Activated T-helper 9 cell treated with anti-CD3 and anti-CD28 coated beads, Interleukin-2, amount 50 U/mL, for 16 hours (primary cell): ENCODE measurements at places on chromosomes 7 and 10.

DNA sequence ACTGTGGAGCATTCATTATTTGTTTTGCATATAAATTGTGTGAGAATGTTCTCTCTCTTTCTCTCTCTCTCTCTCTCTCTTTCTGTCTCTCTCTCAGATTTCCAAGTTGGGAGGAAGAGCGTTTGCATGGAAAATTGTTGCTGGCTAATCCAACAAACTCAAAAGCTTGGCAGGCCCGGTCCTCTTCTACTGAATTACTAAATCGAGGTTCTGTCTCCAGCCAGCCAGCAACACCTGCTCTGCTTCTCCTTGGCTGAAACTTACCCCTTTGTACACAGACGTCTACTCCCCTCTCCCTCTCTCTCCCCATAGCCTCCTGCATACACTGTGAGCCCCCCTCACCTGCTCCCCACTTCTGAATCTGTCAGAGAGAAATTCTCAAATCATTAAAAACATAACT lies 996.4 kb upstream of the AUTS2 start:
- no peak for DNase-seq

DNA sequence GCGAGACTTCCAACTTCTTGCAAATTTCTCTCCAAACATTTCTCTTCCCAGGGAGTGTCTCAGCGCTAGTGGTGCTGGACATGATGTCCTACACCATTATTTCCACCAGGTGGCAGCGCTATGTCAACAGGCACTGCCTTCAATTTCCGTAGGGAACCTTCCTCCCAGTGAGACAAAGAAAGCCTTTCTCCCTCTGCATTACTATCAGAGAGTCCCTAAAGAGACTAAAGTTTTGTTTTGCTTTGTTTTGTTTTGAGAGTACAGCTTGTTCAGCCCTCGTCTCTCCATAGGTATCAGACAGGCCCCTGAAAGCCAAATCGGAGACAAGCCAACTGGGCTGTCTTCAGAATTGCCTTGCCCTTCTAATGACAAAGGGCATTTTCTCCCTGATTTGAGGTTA lies 44.2 kb upstream of the GGCT start:
- DNase-seq, result peak; percentile 7

- DNase-seq, result no peak
Measured at GRCh38 chr10:15046626-15047025, 2.9 kb downstream of the OLAH start.

DNA sequence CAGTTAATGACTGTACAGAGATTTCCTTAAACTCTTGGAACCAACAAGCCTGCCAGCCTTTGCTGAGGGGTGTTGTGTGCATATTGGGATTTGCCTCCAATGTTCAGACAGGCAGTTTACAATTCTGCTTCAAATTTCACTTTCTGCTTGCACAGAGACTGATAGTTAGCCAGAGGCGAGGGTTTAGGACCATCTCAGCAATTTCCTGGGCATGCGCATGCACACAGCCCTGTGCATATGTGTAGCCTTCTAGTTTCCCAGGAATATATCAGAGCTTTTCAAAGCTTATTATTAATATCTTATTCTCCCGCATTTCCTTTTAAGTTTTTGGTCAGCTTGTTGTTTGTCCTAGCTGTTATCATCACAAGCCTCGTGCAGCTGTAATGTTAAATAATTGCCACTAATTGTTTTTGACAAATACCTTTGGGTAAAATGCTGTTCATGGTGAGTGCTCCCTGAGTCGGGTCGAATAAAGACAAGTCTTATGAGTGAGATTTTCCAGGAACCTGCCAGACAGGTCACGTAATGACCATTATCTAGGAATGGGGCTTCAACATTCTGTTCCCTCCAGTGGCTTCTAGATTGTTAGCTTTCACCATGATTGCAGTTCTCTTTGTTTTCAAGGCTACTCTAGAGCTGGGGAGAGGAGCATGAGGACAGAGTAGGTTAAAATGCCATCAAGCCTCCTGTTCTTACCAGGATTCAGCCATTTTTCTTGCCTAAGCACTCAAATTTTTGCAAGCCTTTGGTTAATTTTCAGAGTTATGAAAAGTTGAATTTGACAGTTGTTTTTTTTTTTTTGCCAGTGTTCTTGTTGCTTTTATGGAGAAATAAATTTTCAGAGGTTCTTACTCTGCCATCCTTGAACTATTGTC lies 24.1 kb upstream of the DNAJC1 start:
- no peak for DNase-seq

DNA sequence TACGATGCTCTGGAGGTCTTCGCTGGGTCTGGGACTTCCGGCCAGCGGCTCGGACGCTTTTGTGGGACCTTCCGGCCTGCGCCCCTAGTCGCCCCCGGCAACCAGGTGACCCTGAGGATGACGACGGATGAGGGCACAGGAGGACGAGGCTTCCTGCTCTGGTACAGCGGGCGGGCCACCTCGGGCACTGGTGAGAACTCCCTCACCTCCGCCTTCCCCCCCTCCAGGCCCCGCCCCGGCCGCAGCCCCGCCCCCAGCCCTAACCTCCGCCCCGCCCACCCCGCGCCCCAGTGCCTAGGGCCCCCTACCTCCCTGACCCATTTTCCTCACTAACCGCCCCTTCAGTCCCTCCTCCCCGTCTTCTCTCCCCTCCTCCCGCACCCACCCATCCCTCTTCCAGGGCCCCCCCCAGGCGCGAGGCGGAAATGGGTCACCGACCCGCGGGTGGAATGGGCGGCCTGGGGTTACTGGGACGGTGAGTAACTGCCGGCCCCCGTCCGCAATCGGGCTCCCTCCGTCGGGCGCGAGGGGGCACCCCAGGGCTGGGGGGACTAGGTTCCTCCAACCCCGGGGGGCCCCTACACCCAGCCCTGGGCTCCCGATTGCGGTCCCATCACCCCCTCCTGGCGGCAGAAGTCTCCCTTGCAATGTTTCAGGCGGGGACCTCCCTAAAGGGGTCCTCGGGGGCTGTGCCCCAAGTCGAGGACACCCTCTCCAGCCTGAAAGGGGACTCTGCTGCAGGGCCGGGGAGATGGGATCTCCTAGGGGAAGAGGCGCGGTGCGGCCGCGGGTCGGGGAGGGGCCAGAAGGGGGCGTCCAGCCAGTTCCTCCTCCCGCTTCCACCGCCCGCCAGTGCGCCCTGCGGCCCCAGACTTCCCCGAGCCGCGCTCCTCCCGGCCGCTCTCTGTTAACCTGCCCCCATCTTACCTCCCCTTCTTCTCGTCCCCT lies 2.1 kb downstream of the PCOLCE start:
- peak; percentile 68 for DNase-seq

DNA sequence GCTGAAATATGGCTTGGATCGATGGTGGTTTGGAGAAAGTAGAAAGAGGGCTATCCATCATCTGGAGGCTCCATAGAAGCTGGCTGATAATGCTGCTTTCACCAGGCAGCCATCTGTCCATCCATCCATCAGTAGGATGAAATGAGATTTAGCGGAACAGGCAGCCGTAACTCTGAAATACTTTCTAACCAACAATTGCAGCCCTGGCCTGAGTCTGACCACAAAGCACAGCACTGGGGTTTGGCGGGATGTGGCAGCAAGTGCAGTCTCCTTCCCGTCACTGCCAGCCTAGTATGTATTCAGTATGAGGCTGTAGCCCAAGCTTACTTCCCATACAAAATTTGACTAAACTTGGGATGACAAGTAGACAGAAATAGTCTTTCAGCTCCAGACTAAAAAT lies 38.0 kb downstream of the R3HCC1L start:
- DNase-seq, result no peak

GRCh38 chr7:13829231-13829630 lies 160.2 kb downstream of the ETV1 start:
- DNase-seq, result no peak

DNA sequence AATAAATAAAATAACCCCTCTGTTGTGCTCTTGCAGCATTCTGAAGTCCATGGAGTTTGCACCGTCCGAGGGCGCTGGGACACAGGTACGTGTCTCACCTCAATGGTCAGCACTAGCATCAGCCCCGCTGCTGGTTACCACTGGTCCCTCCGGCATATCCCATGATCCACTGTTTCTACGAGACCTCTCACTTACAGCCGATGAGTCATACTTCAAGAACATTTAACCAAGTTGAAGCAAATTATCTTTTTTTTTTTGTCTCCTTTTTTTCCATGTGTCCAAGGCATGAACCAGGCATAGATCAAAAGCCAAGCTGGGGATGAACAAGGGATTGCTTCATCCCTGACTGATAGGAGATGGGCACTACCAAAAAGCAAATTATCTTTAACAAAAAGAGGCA lies 92.9 kb upstream of the SH2B2 start:
- no peak for DNase-seq

GRCh38 chr7:64902806-64903721 lies at the start of gene ZNF273:
Gene ZNF273, plus strand, starts transcription at chr7:64903273. Its CDS starts 45 bp downstream, at chr7:64903318.
- peak; percentile 85 for DNase-seq

GRCh38 chr10:113080925-113081229 lies 130.8 kb downstream of the TCF7L2 start:
- DNase-seq, result no peak

DNA sequence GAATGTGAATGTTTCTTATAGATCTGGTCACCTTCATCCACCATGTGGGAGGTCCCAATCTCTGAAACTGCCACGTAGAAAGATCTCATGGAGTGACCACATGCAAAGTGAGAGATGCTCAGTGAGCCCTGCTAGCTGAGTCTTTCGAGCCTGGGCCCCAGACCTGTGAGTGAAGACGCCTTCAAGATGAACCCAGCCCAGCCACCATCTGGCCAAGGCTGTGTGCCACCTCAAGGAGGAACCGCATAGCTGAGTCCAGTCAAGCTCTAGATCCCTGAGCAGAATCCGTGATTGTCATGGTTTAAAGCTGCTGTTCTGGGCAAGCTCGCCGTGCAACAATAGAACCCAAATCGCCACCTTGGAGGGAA lies 20.2 kb upstream of the PPIF start:
- no peak for DNase-seq

GRCh38 chr10:128865436-128866195 lies 601.4 kb upstream of the MGMT start:
- no peak for DNase-seq

DNA sequence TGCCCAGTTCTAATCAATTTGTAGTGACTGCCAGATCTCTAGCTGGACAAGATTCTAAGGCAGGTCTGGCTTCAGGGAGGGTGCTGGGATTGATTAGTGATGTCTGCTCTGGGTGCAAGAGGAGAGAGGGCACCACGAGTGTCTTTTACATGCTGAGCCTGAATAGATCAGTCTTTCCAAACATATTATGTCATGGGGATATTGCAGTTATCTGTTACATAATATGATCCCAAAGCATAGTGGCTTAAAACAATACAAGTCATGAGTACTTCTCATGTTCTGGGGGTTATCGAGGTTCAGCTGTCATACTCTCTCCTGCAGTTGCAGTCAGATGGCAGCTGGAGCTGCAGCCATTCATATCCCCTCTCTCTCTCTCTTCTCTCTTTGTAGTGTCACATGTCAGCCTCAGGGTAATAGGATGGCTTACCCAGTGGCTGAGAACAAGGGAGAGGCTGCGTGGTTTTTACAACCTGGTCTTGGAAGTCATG lies 26.0 kb downstream of the SLC29A3 start:
- no peak for DNase-seq

DNA sequence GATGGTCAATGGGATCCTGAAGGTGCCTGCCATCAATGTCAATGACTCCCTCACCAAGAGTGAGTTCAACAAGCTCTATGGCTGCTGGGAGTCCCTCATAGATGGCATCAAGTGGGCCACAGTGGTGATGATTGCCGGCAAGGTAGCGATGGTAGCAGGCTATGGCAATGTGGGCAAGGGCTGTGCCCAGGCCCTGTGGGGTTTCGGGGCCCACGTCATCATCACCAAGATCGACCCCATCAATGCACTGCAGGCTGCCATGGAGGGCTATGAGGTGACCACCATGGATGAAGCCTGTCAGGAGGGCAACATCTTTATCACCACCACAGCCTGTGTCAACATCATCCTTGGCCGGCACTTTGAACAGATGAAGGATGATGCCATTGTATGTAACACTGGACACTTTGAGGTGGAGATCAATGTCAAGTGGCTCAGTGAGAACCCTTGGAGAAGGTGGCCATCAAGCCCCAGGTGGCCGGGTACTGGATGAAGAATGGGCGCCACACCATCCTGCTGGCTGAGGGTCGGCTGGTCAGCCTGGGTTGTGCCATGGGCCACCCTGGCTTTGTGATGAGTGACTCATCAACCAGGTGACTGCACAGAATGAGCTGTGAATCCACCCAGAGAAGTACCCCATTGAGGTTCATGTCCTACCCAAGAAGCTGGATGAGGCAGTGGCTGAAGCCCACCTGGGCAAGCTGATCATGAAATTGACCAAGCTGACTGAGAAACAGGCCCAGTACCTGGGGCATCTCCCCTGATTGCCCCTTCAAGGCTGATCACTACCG lies 63.0 kb upstream of the ANTXRL start:
- no peak for DNase-seq

DNA sequence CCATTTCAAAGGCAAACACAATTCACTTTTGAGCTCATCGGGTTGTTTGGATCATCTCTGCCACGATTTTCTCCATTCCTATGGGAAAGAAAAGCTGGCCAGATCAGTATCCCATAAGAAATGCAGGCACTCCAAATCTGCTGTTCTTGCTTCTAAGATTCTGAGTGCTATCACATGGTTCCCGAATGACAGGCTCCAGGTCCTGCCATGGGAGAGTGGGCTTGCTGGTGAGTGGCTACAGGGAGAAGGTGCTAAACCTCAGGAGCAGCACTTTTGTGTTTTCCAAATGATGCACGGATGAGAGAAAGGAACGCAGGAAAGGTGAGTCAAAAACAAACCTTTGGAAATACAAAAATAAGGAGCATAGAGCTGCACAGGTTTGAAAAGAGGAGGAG lies 32.1 kb downstream of the MTURN start:
- DNase-seq, result no peak

GRCh38 chr10:22042557-22043326 lies 39.2 kb upstream of the DNAJC1 start:
- no peak for DNase-seq

GRCh38 chr10:110447886-110448285 lies 49.8 kb upstream of the DUSP5 start:
- DNase-seq, result no peak

DNA sequence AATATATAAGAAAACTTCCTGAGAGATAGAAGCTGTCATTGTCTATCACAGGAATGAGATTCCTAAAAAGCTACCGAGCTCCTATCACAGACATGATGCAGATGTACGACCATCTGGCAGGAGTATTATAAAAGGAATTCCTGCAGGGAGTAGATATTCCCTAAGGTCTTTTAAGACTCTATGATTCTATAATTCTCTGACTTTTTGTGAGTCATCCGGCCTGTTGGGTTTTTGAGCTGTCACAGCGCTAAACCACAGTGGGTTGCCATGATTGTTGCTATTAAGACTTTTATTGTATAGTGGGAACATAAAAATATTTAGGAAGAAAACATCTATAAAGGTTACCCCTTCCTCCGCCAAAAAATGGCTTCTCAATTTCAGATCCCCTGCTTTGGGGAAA lies 223.4 kb downstream of the BMPER start:
- no peak for DNase-seq

DNA sequence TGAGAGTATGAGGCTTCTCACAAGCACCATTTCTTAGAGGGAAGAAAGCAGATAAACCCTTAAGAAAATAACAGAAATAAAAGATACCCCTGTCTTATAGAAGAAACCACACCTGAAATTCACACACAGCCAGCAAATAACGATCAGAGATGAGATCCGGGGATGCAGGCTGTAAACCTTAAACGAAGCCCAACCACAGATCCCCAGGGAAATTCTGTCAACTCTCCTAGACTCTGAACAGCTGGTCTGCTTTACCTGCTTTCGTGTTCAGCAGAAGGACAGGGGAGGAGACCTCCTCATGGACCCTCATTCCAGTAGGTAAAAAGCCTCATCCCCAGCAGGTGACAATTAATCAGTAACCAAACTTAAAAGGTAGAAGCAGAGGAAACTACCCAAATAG lies 45.0 kb downstream of the VOPP1 start:
- DNase-seq, result no peak

GRCh38 chr10:76871697-76872295 lies 765.8 kb downstream of the KCNMA1 start:
- no peak for DNase-seq
